ENCODE measurements at places on chromosomes 1 and 21.

DNA sequence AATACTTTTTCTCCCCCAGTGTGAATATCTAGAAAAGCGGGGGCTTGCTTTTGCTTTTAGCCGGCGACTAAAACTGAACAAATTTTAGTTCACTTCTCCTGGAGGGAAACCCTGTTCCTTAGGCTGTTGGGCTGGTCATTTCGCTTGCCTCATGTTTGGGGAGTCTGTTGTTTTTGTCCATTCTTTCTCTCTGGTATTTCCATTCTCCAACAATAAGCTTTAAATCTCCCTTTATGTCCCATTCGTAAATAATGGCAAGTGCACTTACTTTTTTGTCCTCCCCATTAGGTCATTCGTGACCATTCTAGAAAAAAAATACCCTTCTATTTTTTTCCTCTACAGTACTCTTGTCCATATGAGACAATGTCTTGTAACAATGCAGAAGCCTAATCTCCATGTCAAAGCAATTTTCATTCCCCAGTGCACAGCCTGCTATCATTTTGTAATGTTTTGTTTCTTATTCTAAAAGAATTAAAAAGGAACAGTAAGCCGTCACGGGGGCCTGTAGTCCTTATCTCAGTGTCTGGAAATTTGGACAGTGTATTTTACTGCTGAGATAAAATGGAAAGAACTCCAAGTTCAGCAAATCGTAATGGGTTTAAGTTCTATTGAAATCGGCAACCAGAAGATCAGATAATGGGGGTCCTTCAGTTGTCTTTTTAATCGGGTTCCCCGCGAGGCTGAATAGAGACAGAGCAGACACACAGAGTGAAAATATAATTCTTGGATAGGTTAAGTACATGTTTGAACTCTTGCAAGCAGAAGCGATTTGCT lies 21.8 kb downstream of the PROX1 start:
- DNase-seq, result no peak

DNA sequence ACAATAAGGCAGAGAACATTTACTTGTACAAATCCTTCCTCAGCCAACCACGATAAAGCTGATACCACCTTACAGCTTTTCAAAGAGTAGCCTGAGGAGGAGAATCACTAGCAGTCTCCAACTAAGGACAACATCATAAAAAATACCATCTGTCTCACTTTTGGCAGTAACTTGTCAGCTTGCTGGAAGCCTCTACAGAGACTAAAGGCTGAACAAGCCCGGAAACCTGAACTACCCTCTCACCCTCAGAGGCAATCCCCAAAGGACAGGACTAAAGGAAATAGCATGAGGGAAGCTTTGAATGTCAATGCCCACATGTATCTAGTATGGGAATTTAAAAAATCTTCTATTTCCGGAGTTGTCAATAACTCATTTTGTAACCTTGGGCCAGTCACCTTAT lies 10.6 kb downstream of the SRSF4 start:
- no peak for DNase-seq

GRCh38 chr1:65773391-65774123 lies 19.1 kb upstream of the PDE4B start:
- DNase-seq, result no peak

DNA sequence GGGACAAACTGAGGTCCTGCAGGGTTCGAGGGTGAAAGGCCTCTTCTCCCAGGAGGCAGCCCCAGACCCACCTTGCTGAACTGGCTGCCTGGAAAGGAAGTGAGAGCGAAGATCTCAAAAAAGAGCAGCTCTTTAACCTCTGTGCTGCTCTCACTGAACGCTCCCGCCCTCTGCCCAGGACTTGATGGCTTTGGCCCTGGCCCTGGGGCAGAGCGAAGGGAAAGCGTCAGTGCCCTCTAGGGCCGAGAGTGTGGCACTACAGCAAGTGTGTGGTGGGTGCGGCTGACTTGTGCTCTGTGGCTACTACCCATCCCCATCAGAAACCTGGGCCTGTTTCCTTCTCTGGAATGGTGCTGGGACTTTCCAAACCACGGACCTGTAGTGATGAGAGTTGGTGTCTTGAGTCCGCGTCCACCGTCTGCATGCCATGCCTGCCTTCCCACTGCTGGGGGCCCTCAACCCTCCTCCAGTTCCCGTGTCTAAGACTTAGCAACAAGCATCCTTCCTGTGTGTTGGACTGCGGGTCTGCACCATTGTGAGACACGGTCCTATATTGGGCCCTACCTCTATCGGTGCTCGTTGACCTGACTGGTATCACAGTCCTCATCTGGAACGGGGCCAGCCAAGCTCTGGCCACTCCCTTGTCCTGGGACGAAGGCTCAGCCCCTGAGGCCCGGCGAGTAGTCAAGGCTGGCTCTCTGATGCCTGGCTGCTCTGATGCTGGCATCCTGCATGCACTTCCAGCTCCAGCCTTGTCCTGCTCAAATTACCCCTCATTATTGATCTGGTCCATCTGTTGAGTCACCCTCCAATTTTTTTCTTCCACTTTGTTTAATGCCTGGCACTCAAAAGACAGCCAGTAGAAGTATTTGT lies 180.3 kb downstream of the DISC1 start:
- DNase-seq, result no peak
